ENCODE measurements at places on chromosomes 1 and 21.
A peak's percentile ranks its signal among the peaks of the same experiment; 100 is the strongest.

DNA sequence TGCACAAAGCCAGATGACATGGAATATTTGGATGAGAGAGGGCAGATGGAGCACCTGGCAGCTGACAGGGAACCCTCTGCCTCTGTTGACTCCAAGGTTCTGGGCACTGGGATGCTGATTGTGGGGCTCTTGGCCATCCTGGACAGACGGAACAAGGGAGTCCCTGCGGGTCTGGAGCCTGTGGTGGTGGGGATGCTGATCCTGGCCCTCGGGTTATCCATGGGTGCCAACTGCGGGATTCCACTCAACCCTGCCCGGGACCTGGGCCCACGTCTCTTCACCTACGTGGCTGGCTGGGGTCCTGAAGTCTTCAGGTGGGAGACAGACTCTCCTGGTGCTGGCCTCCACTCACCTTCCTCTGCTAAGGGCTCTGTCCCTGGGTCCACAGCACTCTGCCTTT, 1.8 kb upstream of the ATP8B2 start:
- no peak for DNase-seq

GRCh38 chr1:163585796-163586195, 264.0 kb downstream of the NUF2 start:
- no peak for DNase-seq

DNA sequence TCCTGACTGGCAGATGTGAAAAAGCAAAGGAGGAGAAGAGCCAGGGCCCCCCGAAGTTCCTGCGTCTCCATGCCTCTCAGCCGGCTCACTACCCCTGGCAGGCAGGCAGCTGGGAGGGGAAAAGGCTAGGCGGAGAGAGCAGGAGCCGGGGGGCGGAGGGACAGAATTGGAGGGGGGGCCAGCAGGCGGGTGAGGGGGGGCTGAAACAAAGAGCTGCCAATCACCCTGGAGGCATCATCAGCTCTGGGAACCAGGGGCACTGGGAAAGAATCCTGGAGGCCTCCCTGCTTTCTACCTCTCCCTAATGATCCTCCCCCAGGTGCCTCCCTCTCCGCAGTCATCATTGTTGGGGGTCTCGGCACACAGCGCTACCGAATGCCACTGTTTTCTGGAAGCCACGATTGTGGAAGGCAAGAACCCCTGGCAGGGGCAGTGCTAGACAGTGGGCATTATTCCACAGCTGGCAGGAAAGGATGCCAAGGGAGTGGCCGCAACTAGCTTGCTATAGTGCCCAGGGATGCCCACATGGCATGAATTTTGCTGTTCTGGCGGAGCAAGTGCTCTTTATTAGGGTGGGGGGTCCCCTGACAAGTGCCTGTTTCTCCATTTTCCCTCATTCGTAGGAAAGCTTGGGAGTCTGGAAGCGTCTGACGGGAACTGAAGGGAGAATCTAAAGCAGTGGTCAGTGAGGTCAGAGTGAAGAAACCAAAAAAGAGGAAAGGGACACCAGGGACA, at the start of gene THBS3:
Gene THBS3, minus strand, starts transcription at position 92 of the 735 bp plus-strand sequence. Its CDS starts 21 bp downstream, at position 71.
- no peak for DNase-seq

- DNase-seq, result no peak
Measured at GRCh38 chr1:48552420-48552819, 80.4 kb upstream of the SPATA6 start.

- DNase-seq, result no peak
Measured at GRCh38 chr1:92747735-92748134, 37.2 kb downstream of the EVI5 start.

DNA sequence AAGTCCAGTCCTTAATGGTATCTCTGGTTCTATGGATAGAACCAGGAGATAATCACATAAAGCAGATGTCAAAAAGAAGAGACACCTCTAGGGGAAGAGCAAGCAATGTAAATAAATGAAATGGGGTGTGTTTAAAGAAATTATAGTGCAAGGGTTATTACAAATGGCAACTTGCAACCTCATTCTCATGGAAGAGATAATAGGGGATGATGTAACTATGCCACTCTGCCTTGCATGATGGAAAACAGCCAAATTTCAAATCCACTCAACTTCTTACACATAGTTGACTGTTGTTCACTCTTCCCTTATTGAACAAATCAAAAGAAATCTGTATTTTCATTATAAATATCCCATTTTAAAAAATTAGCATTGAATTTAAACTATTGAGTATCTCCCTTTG, 274.0 kb upstream of the TMPRSS15 start:
- no peak for DNase-seq

DNA sequence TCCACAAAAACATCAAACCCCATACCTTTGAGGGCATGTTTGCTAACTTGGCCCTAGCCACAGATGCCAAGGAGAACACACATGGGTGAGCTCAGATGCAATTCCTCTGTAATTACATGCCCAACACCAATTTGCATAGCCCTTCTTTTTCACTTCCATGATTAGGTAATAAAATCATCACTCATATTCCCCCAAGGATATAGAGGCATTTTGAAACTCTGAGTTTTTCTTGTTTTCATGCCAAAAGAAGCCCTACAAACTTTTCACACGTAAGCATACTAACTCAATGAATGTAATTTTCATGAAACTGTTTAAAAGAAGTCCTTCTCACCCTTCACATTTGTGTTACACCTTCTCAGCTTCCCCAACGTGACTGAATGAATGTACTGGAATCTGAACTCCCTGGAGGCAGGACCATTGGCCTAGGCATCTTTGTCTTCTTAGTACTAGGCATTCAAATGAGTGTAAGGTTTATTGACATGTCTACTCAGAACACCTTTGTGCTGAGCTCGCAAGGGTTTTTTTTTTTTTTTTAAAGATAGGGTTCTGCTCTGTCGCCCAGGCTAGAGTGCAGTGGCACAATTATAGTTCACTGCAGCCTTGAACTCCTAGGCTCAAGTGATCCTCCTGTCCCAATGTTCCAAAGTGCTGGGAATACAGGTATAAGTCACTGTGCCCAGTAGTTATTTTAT, 31.0 kb downstream of the FBXO42 start:
- no peak for DNase-seq

- no peak for DNase-seq
Measured at GRCh38 chr1:218090459-218090858, 194.6 kb upstream of the RRP15 start.

DNA sequence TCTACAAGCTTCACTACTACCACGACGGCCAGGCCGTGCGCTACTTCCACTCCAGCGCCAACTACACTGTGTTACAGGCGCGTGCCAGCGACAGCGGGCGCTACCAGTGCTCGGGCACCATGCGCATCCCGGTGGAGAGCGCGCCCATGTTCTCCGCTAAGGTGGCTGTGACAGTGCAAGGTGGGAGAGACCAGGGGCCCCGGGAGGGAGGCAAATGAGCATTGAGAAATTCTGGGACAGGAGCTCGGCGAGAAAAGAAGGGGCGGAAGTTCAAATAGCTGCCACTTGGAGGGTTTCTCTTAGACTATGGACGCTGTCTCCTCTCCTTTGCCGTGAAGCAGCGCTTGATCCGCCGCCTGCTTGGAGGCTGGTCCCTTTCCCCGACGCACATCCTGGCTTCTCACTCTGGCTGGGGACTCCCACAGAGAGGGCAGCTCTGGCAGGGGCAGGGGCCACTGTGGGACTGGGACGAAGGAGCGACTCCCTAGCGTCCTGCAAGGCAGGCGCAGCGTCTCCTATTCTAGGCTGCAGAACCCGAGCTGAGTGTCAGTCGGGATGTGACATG, 4.6 kb downstream of the FCRLB start:
- peak; percentile 18 for DNase-seq

- no peak for DNase-seq
Measured at GRCh38 chr1:193674292-193674944, 488.0 kb upstream of the B3GALT2 start.

GRCh38 chr1:235366286-235366685, 941 bp upstream of the TBCE start:
- DNase-seq, result no peak

DNA sequence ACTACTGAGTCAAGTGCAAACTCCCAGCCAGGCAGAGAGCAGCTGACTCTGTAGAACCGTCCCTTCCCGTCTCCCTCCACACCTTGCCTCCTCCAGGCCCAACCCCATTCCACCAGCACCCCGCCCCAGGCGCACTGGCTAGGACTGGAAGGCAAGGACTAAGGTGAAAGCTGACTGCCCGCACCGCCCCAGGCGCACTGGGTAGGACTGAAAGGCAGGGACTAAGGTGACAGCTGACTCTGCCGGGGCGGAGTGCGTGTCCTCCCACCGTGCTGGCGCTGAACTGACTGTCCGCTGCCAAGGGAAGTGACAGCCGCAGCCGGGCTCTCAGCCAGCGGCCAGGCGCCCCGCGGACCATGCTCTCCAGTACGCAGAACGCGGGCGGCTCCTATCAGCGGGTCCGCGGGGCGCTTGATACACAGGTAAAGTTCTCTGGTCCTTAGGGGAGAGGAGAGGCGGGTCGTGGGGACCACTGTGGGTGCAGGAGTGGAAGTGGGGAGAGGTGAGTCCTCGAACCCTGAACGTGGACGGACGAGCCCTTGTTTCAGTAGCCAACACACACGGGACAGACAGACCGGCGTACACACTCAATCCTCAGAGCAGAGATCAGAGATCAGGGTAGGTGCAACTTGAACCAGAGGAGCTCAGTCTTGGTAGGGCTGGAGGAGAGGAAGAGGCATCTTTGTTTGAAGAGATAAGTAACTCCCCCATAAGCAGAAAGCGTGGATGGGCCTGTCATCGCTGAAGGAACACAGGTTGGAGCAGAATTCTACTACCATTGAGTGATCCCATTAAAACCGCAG, 58.0 kb downstream of the RBM11 start:
- no peak for DNase-seq

DNA sequence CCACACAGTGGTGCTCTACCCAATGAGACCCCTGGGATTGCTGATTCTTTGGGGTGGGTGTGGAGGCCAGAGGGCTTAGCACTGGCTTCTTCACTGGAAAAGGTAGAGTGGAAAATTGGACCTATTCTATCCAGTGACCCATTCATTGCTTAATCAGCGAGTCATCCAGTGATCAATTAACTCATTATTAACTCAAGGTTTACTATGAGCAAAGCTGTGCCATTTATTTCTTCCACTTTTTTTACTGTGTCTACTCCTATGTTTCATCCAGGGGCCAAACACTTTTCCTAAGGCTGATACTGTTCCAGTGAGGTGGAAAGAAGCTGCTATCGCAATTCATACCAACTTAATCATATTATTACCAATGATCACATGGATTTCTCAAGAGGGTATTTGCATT, 363.9 kb downstream of the RPS6KC1 start:
- no peak for DNase-seq

- DNase-seq, result no peak
Measured at GRCh38 chr1:181588631-181589030, 105.3 kb downstream of the CACNA1E start.

GRCh38 chr1:1236176-1236763, 4.2 kb downstream of the B3GALT6 start:
- no peak for DNase-seq

DNA sequence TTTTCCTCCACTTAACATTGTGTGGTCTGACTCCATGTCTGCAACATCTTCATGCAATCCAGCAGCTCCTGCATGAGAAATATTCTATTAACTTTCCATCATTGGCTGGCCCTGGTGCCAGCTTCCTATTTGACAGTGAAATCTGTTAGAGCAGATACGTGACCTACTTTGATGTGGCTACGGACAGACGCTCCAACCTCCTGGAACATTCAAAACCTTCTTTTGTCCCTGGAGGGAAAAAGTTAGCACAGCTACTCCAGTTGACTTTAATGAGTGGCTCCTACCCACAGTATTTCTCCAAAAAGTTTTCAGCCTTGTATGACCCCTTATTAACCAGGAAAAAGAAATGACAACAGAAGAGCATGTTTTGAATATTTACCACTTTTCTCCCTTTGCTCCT, 22.0 kb downstream of the PRAMEF20 start:
- no peak for DNase-seq

DNA sequence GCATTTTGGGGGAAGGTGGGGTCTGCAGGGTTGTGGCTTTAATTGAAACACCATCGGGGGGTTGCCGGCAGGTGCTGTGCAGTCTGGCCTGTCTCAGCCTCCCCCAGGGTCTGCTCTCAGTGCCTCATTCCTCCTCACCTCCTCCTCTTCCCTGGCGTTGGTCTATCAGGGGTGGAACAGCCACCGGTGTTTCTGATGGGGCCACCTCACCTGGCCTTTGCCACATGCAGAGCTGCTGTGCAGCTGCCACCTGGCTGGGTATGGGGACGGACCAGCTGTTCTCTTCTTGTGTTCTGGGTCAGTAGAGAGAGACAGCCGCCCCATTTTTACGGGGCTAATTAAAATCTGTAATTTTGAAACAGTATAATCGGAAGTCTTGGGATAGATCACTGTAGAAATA, 53.9 kb downstream of the SPSB1 start:
- DNase-seq, result no peak

DNA sequence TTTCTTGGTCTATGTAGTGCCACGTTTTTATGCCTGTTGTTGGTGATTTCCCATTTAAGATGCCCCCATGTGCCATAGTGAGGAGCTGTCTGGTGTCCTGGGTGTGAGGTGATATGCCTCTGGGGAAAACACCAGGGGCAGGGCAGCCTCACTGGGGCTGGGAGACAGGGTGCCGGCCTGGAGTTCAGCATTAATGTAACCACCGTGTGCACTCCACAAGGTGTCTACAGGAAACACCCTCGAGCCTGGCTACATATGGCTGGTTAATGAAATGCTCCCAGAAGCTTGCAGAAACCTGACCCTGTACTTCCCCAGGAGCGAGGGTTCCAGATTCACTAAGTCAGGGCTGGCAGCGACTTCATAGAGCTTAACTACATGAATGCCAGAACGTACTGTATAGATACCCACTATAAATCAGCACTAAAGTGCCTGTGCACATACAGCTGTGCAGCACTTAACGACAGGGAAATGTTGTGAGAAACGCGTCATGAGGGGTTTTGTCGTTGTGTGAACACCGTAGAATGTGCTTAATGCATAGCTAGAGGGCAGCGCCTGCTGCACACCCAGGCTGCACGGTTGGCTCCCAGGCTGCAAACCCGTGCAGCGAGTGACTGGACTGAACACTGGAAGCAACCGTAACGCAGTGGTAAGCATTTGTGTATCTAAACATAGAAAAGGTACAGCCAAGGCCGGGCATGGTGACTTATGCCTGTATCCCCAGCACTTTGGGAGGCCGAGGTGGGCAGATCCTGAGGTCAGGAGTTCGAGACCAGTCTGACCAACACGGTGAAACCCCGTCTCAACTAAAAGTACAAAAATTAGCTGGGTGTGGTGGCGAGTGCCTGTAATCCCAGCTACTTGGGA, 10.4 kb downstream of the TFF2 start:
- DNase-seq, result no peak

GRCh38 chr1:76669624-76670315, 197.5 kb upstream of the ST6GALNAC5 start:
- DNase-seq, result no peak

GRCh38 chr1:14929547-14930246, 223.8 kb upstream of the TMEM51 start:
- no peak for DNase-seq

GRCh38 chr1:179229214-179230140, at the start of gene ABL2:
ABL2 (minus strand) TSS chr1:179229677; CDS start chr1:179229397, 280 bp downstream.
- peak; percentile 50 for DNase-seq

- DNase-seq, result no peak
Measured at GRCh38 chr21:42379426-42380215, 13.3 kb upstream of the TFF1 start.

GRCh38 chr1:220235462-220235861, 36.8 kb downstream of the RAB3GAP2 start:
- no peak for DNase-seq
